CD4-positive, alpha-beta T cell treated with Interleukin-17A for 4 hours (primary cell): ENCODE measurements at places on chromosomes 5 and 9.
A peak's percentile ranks its signal among the peaks of the same experiment; 100 is the strongest.

DNA sequence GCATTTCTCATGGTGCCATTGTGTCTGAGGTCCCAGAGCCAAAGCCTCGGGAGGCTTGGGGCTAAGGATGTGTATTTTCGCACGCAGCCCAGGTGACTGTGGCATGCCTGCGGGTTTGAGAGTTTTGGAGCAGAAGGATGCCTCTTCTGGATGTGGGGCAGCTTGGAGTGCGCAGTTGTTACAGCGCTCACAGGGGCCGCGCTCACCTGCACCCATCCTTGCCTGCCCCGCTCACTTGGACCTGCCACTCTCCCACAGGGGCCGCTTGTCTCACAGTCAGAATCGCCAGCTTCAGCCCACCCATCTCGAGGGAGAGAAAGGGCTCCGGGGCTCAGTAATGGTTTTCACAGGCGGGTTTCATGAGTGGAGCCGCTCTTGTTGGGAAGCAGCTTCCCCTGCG, 132.9 kb downstream of the MVB12B start:
- DNase-seq: no peak

DNA sequence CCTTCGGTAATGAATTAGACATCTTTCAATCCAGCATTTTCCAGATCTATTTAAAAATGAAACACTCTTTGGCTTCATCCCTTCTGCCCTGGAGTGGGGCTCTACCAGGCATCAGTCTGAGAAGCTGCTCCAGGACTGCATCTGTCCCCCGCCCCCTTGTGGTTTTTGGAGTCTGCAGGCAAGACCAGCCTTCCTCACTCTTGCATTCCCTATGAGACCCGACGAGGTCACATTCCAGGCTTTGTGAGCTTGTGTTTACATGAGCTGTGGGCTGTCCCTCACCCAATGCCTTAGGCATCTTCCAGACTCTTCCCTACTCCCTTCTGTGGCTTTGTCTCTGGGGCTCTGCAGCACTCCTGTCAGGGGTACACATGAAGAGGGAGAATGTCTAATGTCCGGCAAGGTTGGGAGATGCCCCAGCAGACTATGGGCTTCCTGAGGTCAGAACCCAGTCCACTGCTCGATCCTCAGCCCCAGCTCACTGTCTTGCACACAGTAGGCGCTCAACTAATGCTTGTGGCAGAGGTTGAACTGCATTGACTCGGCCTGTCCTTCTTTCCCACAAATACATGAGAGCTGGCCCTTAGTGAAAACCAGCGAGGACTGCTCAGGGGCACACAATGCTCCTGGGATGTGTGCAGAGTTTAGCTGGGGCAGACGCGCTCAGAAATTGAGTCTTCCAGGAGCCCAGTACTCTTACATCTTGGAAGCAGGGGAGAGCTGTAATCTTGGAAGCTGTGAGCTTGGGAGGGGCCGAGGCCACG, 11.7 kb upstream of the GADD45G start:
- DNase-seq: no peak

DNA sequence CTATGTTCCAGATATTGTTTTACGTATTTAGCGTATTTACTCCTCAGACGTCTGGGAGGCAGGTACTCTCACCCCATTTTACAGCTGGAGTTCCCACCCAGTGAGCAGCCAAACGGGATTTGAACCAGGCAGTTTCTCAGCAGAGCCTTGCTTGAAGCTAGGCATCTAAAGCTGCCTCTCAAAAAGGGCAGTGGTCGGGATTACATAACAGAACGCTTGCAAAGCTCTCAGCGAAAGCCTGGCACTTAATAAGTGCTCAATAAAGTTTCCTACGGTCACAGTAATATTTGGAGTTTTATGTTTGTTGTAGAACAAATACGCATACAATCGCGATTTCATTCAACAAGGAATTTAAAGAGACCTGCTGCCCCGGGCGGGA, 286 bp upstream of the BSPRY start:
- no peak for DNase-seq

GRCh38 chr9:77648234-77649108, at the start of gene GNA14:
Gene GNA14, minus strand, starts transcription at chr9:77648322. Its CDS starts 529 bp downstream, at chr9:77647793.
- no peak for DNase-seq

- no peak for DNase-seq
Measured at GRCh38 chr5:175902026-175902425, 30.6 kb downstream of the CPLX2 start.

- DNase-seq: no peak
Measured at GRCh38 chr5:27171761-27172261, 133.4 kb upstream of the CDH9 start.

DNA sequence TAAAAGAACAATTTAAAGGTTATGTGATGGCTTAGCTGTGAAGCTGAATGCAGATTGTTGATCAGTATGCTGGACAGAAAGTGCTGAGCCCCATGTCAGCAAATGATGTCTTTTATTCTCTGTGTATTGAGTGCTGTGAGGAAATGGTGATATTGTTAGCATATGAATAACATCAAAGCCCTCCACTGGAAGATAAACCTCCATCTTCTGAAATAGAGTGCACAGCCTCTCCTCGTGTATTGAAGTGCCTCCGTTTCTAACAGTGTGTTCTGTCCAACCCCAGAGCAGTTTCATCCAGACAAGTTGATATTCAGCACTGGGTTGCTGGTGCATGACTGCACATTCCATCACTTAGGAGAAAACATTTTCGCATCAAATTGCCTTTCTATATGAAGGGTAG, 242.9 kb downstream of the CSNK1G3 start:
- no peak for DNase-seq

DNA sequence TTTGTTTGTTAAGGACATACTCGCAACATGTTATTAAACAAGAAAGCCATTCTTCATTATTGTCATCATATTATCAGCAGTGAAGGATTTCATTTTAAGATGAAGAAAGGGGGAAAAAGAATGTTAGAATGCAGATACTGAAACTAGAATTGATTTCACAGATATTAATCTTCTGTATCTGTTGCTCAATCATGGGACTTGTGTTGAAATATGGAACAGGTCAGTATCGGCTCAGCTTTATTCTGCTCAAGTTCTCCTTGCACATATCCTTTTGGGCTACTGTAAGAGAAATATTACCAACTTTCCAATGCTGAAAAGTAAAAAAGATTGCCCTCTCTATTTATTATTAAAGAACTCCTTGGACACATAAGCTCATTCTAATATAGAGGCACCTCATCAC, 13.8 kb upstream of the ANXA1 start:
- no peak for DNase-seq

GRCh38 chr5:8685704-8686103, 816.8 kb downstream of the MTRR start:
- DNase-seq: no peak

- peak; percentile 61 for DNase-seq
Measured at GRCh38 chr9:132160802-132161742, 786 bp upstream of the NTNG2 start.

DNA sequence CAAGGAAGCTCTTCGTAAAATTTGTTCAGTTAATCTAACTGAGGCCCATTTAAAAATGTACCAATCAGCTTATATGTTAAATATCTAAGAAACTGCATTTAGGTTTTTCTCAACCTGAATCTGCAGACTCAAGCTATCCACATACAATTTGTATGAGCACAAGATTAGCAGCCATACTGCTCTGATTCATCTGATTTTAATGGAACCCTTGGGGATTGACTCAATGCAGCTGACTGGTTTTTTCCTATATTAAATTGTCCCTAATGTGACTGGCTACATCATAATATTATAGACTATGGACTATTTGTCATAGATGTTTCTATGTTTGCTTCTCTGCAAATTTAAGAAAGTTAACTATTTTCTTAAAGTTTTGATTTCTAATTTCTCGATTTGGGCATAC, 451.0 kb upstream of the TUSC1 start:
- no peak for DNase-seq

- no peak for DNase-seq
Measured at GRCh38 chr5:72210888-72211678, 103.8 kb downstream of the MAP1B start.

GRCh38 chr5:174281855-174282254, 236.3 kb downstream of the NSG2 start:
- DNase-seq: no peak

- no peak for DNase-seq
Measured at GRCh38 chr9:4592295-4592694, 69.8 kb upstream of the PLPP6 start.

DNA sequence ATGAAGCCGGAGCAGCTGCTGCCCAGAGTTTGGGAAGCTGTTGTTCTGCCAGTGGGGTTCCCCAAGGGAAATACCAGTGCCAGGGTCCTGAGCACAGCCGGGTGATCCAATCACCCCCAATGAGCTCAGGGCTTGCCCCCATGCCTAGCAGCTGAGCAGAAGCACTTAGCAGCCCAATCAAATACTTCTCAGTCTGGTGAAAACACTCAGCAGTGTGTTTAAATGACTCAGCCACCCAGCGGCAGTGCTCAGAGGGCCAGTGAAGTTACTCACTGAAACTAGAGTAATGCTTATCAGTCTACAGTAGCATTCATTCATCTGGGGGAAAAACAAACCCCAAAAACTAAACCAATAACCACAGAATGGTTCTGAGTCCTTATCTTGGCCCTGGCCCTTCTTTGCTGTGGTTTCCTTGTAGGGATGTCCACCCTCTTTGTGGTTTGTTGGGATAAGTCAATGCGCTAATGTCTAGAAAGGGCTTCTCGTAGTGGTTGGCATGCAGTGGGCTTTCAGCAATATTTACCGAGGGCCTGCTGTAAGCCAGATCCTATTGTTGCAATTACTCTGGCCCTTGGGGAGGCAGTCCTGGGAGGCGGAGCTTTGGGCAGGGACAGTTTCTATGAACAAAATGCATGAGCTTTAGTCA, 43.1 kb downstream of the LHX2 start:
- DNase-seq: no peak

GRCh38 chr9:10614196-10614800, 1.5 kb upstream of the PTPRD start:
- no peak for DNase-seq

GRCh38 chr9:89358985-89359384, 40.7 kb downstream of the SECISBP2 start:
- DNase-seq: no peak

- no peak for DNase-seq
Measured at GRCh38 chr9:110207071-110207641, 803 bp downstream of the C9orf152 start.

GRCh38 chr5:77893225-77893860, 117.2 kb upstream of the TBCA start:
- no peak for DNase-seq

DNA sequence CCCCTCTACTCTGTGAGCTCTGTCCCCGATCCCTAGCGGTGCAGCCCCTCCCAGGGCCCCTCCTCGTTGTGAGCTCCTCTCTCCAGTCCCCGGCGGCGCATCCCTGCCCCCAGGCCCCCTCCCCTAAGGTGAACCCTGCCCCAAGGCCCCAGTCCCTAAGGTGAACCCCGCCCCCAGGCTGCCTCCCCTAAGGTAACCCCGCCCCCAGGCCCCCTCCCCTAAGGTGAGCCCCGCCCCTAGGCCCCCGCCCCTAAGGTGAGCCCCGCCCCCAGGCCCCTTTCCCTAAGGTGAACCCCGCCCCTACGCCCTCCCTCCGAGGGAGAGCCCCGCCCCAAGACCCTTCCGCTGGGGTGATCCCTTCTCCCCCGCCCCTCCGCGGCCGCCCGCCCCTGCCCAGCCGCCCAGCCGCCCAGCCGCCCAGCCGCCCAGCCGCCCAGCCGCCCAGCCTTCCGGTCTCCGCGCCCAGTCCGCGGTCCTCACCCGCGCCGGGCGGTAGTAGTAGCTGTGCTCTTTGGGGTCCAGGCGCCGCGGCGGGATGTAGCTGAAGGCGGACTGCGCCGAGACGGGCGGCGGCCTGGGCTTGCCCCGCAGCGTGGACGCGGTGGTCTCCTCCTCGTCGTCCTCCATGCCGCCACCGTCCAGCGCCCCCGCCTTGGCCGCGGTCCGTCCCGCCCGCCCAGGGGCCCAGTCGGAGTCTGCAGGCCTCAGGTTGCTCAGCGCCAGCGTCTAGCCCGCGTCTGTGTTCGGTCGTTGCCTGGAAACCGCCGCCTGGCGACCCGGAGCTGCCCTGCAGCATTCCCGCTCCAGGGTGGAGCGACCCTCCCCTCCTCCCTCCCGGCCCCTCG, at the start of gene CFAP90:
TSS of gene CFAP90 (minus strand) at position 739 of the 845 bp plus-strand sequence. CDS start at position 627, 112 bp downstream.
- peak; percentile 76 for DNase-seq

DNA sequence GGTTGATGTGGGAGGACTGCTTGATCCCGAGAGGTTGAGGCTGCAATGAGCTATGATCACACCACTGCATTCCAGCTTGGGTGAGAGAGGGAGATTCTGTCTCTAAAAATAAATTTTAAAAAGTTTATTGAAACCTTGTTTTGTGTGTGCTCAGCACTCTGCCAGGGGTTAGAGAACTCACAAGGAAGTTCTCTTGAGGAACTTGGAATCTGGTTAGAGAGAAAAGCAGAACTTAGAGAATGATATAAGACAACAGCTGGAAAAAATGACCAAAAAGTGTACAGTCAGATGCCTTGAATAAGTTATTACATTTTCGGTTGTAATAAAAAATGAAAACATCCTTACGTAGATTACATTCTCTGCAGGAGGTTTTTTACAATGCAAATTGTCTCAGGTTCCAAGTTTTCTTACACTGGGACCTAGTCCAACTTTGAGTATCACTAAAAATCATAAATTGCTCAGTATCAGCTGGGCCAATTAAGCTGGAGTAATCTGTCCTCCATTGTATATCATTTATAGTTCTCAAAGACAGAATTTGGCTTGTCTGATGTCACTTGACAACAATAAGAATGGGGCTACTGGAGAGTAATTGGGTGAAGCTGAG, 21.7 kb upstream of the TENT2 start:
- DNase-seq: no peak

DNA sequence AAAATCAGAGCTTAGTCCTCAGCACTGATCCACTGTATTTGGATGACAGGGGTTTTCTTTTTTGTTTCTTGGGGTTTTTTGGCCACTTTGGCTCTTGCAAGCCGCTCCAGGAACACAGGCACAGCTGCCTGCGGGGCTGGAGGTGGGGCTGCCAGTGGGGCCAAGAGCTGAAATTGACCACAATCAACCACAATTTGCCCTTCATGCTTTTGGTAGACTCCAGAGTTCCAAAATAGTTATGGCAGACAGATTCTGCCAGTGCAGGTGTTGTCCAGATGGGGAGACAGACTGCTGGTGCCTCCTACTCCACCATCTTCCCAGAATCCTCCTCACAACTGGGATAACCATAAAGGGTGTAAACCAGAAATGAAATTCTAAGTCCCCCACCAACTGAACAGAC, 36.5 kb downstream of the PLEKHG4B start:
- no peak for DNase-seq

DNA sequence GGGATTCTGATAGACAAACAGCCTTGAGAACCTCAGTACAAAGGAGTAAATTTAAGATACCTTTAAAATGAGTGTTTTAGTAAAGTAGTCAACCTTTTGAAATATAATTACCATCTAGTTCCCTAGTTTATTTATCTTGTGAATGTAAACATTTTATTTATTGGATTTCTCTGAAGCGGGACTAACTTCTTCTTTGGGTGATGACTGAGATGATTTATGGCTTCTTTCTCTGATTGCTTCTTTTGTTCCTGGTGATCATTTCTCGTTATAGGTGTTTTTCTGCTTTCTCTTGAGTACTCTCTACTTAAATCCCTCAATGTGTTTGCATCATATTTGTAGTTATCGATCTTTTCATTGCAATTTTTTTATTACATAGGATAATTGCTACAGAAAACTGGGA, 33.2 kb downstream of the PRDM6 start:
- no peak for DNase-seq

- no peak for DNase-seq
Measured at GRCh38 chr5:66969963-66970362, 226.6 kb downstream of the CD180 start.
